Stimulated activated CD8-positive, alpha-beta memory T cell treated with anti-CD3 and anti-CD28 coated beads, Interleukin-4, amount 100 ng/mL, for 48 hours (primary cell): ENCODE measurements at places on chromosomes 12 and 14.

DNA sequence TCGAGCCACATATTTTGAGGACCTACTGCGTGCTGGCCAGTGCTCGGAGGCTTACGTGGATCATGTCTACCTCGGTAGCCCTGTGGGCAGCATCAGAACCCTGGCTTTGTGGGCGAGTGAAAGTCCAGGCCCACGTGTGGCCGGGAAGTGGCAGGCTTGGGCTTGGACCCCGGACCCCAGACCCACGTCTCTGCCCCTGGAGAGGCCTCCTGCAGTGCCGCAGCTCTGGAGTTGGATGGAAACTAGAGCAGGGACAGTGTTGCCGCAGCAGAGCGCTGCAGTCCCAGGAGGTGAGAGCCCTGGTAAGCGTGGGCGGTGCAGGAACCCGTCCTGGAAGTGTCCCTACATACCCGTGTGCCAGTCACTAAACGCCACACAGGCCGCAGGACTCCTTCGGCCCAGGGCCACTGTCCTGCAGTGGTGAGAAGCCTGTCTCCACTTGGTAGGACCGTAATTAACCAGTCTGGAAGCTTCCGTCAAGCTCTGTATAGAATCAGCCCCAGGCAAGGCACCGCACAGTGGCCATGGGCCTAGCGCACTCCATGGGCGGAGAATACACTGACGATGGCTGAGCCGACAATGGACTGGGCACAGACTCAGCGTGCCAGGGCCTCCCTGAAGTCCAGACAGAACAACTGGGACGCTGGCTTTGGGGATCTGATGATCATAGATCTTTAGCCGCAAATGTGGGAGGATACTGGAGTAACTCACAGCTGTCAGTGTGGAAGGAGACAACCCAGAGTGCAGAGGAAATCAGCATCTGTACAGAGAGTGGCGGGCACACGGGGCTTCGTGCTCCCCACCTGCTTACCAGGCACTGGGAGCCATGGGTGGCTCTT lies 219.5 kb downstream of the KIF26A start:
- DNase-seq = no peak

GRCh38 chr12:123488539-123489230 lies 30.7 kb downstream of the SNRNP35 start:
- DNase-seq = no peak

DNA sequence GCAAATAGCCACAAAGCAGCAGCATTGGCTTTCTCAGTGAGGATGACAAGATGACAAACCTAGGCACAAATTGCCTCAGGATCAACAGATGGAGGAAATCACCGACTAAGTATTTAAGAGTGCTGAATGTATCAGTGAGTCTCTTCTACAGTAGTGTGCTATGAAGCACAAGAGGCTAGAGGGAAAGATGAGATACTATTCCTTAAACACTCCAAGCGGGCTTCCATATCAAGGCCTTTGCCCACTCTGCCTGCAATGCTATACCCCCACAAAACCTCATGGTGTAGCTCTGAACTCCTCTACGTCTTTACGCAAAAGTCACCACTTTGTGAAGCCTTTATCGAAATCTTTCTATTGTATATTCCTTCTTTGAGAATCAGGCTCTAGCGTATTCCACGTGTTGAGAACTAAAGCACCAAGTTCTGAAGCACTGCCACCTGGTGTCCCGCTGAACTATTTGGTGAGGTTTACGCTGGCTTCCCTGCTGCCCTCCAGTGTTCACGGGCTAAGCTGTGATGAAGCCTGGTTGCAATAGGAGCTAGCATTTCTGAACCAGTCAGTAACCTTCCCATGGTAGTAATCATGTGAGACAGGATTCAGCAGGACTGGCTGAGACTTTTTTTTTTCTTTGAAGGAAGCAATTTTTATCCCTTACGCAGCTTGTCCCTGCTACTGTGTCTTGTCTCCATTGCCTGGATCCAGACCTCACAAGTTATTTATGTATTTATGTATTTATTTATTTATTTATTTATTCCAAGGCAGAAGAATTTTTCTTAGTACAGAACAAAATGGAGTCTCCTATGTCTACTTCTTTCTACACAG lies 426.5 kb upstream of the OR4E1 start:
- DNase-seq = peak; percentile 50

DNA sequence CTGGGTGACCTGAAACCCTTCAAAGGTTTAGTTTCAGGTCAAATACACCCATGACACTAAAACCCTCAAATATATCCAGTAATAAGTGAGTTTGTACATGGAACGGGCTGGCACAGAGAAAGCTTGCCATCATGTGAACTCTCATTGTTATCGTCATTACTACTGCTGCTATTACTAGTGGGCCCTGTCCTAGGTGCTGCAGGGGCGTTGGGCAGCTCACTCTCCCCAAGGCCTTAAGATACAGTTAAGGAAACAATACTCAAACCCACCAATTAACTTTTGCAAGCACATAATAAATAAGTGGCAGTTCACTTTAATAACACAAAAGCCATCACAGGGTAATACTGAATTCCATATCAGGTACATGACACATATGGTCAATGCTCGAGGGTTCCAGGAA lies 71.3 kb downstream of the SPTB start:
- DNase-seq = no peak

DNA sequence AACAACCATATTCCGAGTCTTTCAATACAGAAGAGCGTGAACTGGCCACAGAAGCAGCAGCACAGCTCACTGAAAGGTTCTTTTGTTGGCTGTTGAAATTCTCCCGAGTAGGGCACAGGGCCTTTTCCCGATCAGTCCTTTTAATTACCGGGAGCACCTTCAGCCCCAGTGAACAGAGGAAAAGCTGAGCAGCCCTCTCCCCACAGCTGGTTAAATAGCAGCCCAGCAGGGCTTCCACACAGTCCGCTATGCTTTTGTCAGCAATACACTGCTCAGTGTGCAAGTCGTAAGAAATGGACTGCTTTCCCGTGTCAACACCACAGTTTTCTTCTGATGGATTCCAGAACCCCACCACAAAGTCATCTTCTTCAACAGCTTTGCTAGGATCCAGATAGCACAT lies 61.3 kb downstream of the DICER1 start:
- DNase-seq = no peak

DNA sequence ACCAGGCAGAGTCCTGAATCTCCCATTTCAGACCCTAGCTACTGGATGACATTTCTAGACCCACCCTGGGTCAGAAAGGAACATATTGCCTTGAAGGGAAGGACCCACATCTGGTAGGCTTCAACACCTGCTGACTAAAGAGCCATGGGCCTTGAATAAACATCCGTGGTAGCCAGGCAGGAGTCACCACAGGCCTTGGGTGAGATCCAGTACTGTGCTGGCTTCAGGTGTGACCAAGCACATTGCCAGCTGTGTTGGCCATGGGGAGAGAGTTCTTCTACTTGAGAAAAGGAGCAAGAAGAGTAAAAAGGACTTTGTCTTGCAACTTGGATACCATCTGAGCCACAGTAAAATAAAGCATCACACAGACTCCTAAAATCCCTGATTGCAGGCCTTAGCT lies 332.6 kb downstream of the SLC16A7 start:
- DNase-seq = no peak

- no peak for DNase-seq
Measured at GRCh38 chr14:40674502-40674901, 932.2 kb upstream of the LRFN5 start.

DNA sequence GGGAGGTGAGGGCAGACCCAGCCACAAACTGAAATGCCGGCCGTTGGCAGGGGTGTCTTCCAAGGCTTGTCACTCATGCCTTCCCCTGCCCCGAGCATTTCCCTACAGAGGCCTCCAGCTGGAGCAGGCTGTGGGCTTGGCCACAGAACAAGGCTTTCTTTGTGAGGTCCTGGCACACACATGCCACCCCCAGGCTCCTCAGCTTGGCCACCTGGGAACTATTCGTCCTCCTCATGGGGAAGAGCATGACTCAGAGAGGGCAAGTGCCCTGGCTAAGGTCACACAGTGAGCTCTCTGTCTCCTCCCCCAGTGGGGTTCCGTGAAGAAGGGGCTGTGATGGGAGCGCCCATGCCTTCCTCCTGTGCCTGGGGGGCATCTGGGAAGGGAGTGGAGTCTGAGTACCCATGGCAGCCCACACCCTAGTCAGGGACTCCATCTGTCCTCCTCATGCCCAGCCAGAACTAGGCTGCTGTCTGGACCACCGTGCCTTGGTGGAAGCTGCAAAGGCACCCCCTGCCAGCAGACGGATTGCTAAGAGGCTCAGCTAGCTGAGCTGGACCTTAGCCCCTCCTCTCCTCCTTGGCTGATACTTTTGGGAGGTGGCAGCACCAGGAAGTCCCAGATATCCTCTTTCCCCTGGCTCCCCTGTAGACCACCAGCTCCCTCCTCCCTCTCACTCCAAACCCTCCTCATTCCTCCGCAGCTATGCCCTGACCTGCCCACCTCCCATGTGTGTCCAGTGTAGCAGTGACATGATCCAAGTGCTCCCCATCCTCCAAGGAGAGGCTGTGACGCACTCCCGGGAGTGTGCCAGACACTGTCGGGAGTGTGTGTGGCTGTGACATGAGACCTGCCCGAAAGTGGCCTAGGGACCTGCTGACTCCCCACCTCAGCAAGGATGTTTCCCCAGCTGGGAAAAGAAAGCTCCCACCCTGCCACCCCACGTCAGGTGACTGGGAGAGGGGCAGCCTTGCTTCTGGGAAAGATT lies 21.4 kb downstream of the ABCB9 start:
- no peak for DNase-seq

GRCh38 chr14:77145975-77146740 lies 4.6 kb upstream of the ZDHHC22 start:
- no peak for DNase-seq

DNA sequence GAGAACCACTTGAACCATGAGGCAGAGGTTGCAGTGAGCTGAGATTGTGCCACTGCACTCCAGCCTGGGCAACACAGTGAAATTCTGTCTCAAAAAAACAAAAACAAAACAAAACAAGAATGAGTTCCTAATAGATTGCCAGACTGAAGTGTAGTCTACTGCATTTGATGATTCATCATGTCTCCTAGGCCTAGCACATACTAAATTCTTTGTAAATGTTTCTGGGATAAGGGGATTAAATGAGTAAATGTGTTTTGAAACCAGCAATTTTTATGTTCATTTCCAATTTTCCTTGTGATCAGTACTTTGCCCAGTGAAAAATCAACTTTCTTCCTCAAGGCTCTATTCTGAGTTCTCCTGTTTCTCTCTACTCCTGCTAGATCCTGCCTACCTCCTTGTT lies 2.9 kb upstream of the DYRK2 start:
- no peak for DNase-seq

DNA sequence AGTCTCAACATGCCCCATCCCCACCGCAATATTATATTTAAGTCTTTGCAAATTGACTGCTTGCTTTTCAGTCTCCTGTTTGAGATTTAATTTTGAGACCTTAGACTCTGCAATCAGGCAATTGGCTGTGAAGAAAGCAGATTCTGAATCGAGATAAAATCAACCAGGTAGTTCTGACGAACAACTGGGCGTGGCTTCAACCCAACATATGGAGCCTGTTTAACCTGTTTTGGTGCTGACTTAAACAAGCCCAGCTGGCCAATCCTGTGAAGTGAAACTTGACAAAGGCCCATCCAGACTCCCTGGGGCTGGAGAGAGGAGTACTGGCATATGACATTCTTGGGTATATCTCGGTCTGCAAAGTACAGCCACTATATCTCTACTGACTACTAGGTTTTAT lies 9.8 kb upstream of the CIPC start:
- no peak for DNase-seq

DNA sequence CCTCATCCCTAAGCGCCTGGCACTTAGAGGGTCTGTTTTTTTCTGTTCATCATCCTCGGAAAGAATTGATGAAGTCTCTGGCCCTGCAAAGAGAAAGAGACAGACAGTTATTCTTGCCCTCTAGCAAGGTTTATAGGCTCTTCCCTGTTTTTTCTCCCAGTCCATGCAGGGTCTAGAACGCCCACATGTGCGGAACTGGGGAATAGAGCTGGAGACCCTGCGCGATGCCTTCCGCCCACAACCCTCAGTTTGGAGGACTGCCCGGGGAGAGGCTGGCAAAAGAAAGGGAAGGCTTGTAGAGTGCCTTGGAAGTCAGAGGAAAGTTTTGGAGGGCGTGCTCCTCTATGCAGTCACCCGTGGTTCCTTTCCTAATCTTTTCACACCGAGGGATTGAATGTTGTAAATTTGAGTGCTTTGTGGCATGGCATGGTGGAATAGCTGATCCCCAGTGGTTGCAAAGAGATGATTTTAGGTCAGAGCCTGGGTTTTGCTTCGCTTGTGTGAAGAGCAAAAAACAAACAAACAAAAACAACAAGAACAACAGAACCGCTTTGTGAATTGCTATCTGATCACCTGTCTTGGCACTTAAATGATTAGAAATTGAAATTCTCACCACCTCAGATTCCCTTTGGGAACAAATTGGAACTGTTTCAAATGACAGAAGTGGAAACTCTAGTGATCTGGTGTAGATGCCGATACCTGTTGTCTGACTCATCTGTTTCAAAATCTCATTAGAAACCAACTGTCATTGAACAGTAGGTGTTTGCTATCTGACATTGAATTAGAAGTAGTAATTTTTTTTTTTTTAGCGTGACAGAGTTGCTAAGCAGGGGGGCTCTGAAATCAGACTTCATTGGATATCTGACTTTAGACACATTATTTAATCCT lies 947 bp downstream of the GAS2L3 start:
- no peak for DNase-seq

GRCh38 chr12:115984616-115985015 lies 292.9 kb downstream of the MED13L start:
- no peak for DNase-seq

DNA sequence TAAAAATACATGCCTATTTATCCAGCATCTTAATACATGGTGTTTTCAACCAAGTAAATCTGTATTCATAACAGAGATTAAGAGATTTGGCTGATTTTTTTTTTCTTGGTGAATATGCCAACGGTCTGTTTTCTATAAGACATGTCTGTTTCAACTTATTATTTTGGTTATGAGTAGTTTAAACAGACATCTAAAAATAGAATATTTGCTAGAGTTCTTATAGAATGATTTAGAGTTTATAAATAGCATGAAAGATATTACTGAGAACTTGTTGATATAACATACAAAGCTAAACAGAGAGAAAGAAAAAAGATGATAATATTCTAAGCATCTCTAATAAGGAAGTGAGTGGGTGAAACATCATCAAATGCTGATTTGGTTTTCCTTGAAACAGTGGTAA lies 199.9 kb downstream of the CCDC91 start:
- DNase-seq = no peak

- DNase-seq = peak; percentile 59
Measured at GRCh38 chr12:122265886-122266229, 436 bp downstream of the VPS33A start.

DNA sequence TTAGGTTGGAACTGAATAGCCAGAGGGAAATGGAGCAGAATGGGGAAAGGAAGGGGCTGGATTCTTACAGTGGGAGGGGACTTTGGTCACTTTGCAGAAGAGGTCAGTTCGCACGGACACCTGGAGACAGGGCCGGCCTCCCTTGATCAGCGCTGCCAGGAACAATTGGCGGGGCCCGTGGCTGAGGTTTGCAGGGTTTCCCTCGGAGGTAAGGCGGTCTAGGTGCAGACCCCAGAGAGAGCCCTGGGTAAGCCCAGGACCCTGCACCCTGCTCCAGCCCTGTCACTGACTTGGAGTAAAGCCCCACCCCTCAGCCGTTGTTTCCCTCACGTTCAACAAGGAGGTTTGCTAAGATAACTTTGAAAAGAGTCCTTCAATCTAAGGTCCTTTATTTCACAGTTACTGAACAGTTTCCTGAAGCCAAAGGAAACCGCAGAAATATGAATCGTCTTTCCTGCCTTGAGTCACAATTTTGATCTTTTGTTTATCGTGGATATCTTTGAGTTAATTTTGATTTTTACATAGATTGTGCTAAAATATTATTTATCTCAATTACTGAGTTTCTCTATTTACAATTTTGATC lies 231.4 kb upstream of the RTL1 start:
- DNase-seq = no peak

- no peak for DNase-seq
Measured at GRCh38 chr14:103121846-103122584, 1.2 kb upstream of the TNFAIP2 start.

- no peak for DNase-seq
Measured at GRCh38 chr12:131615326-131616042, 95.4 kb upstream of the SFSWAP start.
